ENCODE measurements at places on chromosomes 12 and 14.

DNA sequence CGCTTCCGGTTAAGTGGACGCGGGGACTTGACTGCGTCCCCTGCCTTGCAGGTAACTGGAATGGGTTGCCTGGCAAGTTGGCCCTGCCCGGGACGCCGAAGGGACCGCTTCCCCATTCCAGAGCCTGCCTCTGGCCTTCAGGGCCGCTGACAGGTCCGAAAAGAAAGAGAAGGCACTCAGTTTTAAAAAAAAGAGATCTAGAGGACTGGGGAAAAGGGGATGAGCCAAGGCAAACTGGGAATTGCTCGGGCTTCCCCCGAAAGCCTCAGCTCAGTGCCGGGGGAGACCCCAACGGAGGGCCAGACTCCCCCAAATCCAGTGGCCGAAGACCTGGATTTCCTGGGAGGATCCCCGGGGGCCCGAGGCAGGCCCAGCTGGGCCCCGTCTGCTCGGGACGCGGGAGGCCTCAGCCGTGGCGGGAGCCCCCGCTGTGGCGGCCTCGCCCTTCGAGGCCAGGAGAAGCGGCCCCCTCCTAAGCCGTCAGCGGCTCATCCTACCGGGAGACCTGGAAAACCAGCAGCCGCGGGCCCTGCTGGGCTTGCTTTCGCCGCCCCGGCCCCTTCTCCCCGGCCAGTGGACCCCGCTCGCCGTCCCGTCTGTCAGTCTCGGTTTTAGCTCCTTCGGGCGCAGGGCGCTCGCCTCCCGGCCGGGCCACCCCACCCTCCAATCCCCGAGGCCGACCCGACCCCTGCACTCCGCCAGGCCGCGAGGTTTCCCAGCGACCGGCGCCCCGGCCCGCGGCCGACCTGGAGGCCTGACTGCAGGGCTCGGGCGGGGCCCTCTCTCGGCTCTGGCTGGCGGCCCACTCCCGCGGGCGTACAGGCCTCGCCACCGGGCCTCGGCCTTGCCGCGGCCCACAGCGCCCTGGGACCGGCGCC is 12.5 kb downstream of the OTX2 start:
- DNase-seq, result no peak

DNA sequence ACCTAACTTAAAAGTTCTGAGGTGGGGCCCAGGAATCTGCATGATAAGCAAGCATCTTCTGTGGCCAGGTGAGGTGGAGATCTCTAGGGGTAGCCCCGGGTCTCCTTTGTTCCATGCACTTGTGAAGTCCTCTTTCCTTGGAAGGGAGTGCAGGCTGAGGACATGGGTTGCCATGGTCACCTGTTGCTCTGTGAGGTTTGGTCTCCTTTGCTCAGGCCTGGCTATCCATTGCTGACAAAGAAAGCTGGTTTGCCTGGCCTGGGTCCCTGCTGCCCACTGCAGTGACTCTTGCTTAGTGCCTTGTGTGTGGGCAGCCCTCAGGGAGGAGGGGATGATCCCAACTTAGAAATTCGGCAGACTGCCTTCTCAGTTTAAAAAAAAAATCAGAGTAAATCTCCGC is 11.1 kb downstream of the NRXN3 start:
- DNase-seq, result no peak

DNA sequence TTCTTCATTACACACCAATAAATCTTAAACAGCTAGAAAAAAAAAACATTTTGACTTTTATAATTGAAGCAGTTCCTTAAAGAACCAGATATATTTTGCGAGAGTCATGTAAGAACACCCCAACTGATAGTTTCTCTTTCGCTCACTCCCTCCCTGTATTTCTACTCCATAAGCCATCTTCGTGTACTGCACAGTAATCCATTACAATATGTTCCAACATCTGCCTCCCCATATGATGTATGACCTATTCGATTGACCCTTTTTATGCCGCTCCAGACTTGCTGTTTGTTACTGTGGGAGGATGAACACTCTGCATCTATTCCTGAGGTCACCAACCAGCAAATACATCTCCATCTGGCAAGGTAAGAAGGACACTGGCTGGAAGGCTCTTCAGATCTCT is 331.7 kb downstream of the SOX5 start:
- no peak for DNase-seq

DNA sequence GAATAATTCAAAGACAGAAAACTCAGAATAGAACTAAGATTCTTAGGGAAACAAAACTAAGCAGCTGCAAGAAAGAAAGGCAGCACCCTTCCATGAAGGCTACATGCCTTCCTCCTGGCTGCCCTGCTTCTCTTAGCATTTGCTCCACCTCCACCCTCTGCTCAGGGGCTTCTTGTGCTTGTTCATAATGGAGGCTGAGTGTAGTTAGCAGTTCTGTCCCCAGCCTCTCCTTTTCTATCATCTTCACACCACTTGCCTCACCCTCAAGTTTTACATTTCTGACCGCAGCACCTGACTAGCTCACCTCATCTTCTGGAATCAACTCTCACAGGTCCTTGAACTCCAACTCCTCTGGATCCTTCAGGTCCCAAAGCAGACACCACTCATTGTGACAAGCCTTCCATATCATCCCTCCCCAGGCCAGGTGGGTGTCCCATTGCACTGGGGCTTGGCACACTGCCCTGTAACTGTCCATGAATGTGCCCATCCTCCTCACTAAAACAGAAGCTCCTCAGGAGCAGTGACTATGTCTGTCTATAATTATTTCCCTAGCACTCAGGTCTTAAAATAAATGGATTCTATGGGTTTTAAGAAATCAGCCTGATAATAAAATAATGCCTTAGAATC is 139.1 kb downstream of the TMTC1 start:
- DNase-seq, result no peak

GRCh38 chr12:109222062-109222461 is 87.0 kb downstream of the FOXN4 start:
- DNase-seq, result no peak

DNA sequence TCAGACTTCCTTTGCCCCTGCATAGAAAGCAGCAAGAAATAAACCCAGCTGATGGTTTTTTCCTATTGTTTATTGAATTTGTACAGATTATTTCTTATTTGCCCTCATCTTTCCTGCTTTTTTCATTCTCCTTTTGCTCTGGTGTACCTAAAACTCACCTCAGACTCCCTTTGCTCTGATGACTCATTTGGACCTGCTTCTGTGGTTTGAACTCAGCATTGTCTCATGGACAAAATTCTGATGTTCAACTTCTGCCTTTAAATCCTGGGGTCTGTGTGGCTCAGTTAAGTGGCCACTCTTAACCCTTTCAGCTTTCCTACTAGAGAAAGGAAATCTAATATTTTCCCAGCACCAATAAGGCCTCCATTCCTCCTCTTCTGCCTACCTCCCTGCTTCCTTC is 3.5 kb upstream of the SENP1 start:
- no peak for DNase-seq

DNA sequence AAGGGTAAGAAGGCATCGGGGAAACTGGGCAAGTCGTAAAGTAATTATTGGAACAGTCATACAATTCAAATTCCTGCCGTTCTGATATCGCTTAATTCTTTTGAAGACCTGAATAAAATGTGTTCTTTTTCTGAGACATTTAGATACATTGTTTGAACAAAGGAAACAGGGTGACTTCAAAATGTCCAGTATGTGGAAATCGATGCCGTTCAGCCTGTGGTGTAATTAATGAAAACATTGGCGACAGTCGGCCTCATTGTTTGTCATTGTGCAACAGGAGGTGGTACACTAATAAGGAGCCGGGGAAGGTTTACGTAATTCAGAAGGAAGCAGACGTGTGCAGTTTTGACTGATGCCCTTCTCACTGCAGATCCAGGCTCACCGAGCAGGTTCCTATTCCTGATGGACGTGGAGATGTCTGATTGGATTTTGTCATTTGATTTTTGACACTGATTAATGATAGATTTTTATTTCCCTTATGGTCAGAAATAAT is 92.7 kb downstream of the BORCS5 start:
- DNase-seq, result no peak

DNA sequence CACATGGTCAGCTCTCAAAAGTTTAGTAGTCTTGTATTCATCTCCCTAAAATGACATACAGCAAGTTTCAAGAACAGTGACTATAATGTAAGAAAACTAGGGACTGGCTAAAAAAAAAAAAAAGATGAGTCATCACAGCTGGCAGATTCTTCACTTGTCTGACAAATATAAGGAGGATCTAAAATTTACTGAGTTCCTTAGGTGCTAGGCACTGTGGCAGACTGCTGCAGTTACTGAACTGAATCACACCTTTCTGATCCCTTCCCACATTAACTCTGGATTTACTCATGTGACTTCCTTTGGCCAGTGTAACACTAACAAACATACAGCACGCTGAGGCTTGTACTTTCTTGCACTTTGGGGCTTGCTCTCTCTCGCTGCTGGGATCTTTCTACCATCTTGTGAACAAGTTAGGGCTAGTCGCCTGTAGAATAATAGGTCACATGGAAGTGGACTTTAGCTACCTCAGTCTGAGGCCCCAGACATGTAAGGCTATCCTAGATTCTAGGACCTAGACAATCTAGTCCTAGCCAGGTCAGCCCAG is 32.1 kb downstream of the BAZ1A start:
- no peak for DNase-seq

DNA sequence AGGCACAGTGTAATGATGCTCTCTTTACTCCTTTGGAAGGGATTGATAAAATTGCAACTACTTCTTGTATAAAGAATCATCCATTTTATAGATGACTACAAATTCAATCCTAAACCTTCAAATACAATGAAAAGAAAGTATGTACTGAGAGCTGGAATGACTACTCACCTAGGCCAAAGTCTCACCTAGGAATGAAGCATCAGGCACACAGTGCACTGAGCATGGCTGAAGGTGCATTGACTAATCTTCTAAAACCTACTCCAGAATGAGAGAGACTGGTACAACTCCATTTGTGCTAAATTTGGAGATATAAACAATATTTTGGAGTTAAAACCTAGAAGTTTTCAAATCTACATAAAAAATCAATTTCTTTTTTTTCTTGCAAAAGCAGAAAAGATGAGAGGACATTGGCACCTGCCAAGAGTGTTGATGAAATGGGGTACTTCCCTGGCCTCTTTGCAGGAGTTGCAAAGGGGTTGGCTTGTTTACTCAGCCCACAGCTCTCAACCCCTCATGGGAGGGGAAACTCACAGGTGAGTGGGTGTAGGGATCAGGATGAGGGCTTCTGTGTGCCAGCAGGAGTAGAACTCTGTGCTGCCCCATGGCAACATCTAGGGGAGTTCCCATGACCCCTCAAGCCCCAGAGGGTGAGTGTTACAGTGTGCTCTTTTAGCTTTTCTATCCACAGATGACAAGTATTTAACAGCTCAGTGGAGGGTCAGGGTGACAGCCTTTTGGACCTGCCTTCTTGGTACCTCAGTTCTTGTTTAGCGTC is 31.3 kb downstream of the CLECL1 start:
- no peak for DNase-seq

- DNase-seq, result no peak
Measured at GRCh38 chr14:24403294-24403998, 4.6 kb downstream of the NYNRIN start.

DNA sequence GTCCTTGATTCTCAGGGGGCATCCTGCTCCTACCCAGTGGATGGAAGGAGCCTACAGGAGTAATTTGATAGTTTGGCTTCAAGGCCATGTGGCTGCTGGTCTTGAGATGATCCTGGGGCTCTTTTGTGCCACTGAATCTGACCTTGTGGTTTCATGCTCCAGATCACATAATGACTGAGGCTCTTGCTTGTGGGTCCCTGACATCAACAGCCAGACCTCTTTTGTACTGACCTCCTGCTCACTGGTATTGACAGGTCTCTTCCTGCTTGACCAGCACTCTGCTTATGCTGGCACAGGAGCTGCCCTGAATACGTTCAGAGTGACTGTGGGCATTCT is 23.2 kb upstream of the JPH4 start:
- DNase-seq, result no peak

GRCh38 chr12:129848876-129849275 is 54.9 kb downstream of the TMEM132D start:
- DNase-seq, result no peak

GRCh38 chr12:63917864-63918799 is 73.6 kb downstream of the SRGAP1 start:
- no peak for DNase-seq

GRCh38 chr14:96104469-96105057 is 65.4 kb downstream of the C14orf132 start:
- no peak for DNase-seq

DNA sequence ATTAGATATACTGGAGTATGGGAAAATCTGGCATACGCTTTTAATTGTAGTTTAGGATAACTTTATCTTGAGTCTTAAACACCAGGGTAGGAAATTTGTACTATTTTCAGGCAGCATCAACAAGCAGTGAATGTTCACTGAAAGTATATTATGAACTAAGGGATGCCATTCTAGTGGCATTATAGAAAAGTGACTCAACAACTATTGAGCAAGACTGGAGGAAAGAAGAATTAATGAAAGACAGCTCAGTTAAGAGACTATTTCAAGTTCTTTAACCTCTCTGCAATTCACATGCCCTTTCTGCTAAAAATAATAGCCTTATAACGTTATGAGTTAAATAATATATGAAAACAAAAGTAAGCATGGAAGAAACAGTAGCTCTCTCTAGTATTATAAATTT is 343.1 kb downstream of the FSCB start:
- DNase-seq, result no peak

DNA sequence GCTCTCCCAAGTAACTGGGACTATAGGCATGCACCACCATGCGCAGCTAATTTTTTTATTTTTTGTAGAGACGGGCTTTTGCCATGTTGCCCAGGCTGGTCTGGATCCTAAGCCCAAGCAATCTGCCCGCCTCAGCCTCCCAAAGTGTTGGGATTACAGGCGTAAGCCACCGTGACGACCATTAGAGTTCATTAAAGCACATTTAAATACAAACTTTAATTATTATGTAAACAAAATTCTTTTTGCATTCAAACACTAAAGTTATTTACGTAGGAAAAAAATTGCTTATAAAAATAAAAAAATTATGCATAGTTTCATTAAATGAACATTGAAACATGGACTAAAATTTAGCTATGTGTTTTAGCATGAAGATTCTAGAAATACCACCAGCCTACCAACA is 7.2 kb downstream of the RPAP3 start:
- no peak for DNase-seq

DNA sequence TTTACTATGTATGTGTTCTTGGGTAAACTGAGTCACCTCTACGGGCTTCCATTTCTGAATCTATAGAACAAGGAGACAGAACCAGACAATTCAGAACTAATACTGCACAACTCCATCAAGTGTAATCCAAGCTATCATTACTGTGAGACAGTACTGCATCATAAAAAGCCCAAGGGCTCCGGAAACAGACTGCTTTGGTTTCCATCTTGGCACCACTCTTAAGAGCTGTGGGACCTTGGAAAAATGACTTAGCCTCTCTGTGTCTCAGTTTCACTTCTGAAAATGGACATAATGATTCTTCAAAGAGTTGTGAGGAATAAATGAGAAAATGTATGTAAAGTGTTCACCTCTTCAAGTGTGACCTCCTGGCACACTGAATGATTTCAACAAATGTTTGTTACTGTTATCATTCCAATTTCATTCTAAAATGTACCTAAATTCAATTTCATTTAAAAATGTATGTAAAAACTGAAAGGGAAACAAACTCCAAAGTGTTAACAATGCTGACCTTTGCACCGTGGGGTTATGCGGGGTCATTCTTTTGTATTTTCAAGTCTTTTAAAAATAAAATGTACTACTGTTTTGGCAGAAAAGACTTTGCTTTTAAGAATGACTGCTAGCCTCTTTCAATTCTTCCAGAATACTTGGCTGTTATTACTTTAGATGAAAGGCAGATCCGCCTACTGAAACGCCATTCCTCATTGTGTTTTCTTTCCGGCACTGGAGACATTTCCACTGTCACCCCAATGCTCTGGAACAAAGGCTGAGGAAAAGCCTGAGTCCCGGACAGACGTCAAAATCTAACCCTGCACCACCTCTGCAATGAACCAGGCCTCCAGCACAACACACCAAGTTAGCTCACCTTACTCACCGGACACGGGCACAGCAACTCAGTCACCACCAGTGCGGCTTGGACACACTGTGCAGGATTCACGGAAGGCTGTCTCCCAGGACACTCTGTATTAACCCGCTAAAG is 62.8 kb downstream of the TMCC3 start:
- no peak for DNase-seq
